NCI-H2171 treated with DMSO at 0.1 percent for 48 hours (cell line): ENCODE measurements at places on chromosomes 3 and 15.

DNA sequence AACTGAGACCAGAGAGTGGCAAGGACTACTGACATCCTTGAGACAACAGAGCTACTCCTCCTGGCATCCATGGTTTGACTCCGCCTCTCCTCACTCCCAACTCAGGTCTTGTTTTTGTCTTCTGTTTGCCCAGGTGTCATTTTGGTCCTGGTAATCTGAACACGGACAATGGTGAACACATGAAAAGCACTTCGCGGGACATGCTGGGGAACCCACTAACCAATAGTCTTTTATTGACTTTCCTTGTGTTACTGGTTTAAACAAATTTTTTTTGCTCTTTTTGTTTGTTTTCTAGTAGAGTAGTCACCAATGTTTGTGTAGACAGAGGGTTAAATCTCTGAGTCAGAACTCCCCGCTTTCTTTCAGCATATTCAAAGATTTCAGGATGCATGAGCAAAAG, 38.4 kb downstream of the LARP6 start:
- no peak for DNase-seq

- no peak for DNase-seq
Observed at GRCh38 chr15:87031540-87032230, 952.0 kb downstream of the AGBL1 start.

- DNase-seq, result no peak
Observed at GRCh38 chr3:192826214-192827006, 91.2 kb downstream of the MB21D2 start.

DNA sequence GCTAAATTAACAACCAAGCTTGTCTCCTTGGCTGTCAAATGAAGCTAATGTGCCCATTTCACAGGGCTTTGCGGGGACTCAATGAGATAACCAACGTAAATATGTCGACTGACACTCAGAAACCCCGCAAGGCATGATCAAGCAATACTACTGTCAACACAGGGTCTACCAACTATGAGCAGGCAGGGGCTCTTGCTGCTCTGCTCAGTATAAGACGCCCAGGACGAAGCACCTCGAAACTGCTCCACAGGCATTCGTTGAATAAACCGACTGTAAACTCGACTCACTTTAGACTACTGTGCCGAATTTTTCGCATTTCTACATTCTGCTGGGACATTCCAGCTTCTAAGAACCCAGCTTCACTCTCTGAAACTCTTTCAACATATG, 55.0 kb downstream of the FEZF2 start:
- no peak for DNase-seq

- no peak for DNase-seq
Observed at GRCh38 chr3:11499144-11499543, 144.6 kb downstream of the VGLL4 start.

DNA sequence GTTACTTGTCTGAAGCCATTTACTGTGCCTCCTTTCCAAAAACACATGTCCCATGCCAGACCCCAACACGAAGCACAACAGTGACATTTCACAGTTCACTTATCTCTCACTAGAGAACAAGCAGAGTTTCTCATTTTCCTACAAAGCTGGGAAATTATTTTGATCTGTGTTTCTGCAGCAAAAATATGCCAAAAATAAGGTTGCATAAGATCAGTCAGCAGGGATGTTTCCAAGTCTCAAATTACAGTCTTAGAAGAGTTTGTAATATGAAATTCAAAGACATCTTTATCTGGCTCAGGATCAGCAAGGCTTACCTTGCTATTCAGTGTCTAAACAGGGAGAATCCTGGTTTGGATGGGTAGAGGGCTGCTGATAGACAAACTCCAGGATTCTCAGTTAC, 75.5 kb downstream of the GJD2 start:
- no peak for DNase-seq

- DNase-seq, result no peak
Observed at GRCh38 chr3:129795186-129796010, 98.1 kb downstream of the TMCC1 start.

DNA sequence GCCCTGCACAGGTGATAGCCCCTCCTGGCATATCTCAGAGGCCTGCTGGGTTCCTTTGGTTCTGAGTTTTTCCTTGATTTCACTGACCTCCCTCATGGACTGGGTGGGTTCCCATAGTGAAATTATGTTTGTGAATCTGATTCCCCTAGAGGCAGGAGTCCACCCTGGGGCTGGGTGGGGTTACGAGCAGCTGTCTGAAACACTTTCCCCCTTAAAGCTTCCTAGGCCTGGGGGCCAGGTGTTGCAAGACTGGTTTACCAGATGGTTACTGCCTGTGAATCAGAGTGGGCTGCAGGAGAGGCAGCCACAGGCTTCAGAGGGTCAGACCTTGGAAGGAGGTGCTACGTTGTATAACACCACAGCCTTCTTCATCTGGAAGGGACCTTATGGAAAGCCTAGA, 34.3 kb downstream of the IL20RB start:
- DNase-seq, result peak; percentile 72

GRCh38 chr15:70066447-70066846, 31.3 kb downstream of the TLE3 start:
- DNase-seq, result no peak

- no peak for DNase-seq
Observed at GRCh38 chr15:73822998-73823397, 50.4 kb upstream of the TBC1D21 start.

DNA sequence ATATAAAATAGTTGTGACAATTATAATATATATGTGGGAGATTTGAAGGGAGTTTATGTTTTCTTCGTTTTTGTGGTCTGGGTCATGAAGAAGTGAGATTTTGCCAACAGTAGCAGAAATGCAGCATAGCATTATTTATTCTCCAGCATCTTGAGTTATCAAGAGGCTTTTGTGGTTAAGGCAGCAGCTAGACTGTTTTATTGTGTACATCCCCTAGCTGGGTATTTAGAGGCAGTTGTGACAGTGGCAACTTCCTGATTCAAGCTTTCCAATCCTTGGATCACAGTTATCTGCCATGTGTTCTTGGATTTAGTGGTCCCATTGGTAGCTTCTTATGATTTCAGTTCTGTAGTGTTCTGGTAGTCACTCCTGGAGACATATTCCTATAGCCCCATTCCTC, 29.0 kb downstream of the ARIH1 start:
- DNase-seq, result no peak

DNA sequence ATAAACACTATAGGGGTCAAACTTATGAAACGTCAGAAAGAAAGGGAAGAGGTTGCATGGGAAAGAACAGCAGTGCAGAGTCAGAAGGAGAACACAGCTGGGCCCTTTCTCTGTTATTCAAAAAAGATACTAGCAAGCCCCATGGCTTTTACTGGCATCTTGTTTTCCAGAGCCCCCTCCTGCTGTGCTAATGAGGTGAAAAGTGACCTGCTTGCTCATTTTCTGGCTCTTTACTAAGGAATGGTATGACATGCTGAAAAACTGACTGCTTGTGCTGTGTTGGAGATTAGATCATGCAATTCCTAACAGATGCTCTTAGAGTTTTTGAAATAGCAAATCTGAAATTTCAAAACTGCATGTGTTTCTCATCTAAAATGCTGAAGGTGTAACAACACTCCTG, 541.6 kb upstream of the ALCAM start:
- peak; percentile 80 for DNase-seq

GRCh38 chr3:133825969-133826727, 20.5 kb downstream of the SRPRB start:
- DNase-seq, result no peak

DNA sequence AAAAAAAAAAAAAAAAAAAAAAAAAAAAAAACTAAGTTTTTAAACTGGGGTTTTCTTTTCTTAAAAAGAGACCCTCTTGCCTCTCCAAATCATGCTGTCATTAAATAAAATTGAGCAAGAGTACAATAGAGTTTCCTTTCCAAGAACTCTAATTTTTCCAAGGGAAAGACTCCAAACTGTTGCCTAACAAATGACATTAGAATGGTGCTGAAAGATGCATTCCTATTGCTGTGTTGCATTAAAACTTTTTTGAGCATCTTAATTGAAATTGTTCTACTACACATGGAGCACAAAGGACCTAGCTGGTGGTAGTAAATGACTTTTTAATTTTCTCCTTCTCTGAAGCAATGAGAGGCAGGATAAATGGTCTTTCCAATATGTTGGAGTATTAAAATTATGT, 469.1 kb upstream of the ARHGEF26 start:
- no peak for DNase-seq

GRCh38 chr3:183293966-183294365, 40.9 kb downstream of the B3GNT5 start:
- DNase-seq, result no peak

GRCh38 chr3:101381809-101382208, 61.4 kb upstream of the IMPG2 start:
- DNase-seq, result peak; percentile 71

- no peak for DNase-seq
Observed at GRCh38 chr15:48541341-48542278, 103.9 kb downstream of the FBN1 start.

GRCh38 chr3:61876797-61877196, 315.4 kb downstream of the PTPRG start:
- no peak for DNase-seq

DNA sequence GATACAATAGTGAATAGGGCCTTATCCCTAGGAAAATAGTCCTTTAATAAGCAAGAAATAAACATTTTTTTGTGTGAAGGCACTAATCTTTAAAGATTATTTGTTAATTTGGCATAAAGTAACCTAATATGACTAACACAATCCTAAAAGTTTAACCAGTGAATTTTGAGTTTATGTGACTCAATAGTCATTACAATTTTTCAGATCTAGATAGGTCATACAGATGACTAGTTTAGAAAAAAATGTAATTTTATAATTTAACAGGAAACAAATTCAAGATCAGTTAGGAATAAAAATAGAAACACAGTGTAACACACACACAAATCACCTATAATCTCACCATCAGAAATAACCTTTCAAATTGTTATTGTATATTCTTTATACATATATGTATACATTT, 620.7 kb upstream of the ALCAM start:
- DNase-seq, result no peak

DNA sequence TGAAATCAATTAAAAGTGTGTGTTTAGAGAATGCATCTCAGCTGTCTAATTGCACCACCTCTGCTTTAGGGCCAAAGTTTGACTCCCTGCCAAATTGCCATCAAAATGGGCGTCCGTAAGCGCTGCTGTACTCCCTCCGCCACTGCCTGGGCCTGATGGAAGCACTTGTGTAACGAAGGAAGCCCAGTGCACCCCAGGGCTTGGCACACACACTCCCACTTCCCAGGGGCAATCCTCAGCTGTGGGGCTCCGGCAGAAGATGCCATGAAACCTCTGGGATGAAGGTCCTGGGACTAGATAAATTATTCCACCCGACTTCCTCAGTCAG, 137.8 kb downstream of the RORA start:
- peak; percentile 8 for DNase-seq
